ENCODE measurements at places on chromosomes 12 and 14.

- DNase-seq, result no peak
Observed at GRCh38 chr12:70449074-70449752, 83.1 kb downstream of the KCNMB4 start.

DNA sequence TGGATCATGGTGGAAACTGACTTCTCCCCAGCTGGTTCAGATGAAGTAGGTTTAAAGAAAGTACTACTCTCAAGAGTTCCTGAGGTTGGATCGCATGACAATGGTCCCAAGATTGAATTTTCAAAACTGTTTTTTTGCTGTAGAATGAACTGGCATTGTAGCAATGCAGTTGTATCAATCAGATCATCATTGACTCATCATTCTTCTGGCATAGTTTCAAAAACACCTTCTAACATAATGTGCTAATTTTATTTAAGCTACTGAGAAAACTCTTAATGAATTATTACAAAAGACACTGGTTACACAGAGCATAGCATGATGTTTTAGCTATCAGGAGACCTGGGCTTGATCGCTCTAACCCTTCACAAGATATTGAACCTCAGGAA, 384.5 kb upstream of the DCN start:
- no peak for DNase-seq

- DNase-seq, result no peak
Observed at GRCh38 chr12:14952299-14952921, 9.0 kb downstream of the ARHGDIB start.

DNA sequence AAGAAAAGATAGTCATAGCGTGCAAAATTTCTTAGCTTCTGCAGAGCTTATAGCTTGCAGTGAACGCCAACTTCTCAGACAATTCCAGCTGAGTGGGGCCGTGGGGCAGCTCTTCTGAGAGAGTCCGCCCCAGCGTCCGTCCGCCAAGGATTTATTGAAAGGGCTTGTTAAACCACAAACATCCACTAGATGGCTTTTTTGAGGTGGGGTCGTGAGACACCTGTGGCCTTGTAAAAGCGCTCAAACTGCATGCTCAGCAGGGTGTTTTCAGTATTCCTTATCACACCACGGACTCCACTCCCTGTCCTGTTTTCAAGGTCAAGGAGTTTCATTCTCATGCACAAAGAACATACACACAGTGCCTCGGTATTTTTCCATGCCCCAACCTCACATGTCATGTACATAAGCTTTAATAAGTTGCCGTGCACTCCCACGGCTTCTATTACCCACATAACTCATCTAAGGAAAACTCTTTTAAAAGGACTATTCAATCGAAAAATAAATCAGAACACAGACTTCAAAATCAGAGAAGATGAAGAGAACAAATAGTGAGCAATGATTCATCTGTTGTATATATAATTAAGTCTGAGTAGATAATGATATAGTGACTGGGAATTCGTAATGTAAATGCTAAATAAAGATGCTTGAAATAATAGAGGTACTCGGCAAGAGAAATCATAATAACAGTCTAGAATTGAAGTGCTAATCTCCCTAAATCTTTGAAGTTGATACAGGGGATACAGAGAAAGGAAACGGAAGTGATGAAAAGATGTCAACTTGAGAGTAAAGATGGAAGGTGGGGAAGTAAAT, 46.7 kb downstream of the WBP11 start:
- DNase-seq, result no peak

- DNase-seq, result no peak
Observed at GRCh38 chr12:81245458-81245857, 167.6 kb downstream of the ACSS3 start.

GRCh38 chr12:65858831-65859230, 34.5 kb downstream of the HMGA2 start:
- DNase-seq, result no peak

- DNase-seq, result no peak
Observed at GRCh38 chr12:104638218-104638850, 181.6 kb downstream of the CHST11 start.

- DNase-seq, result no peak
Observed at GRCh38 chr12:107079172-107080011, 14.0 kb downstream of the CRY1 start.

GRCh38 chr14:60865378-60866127, 115.3 kb downstream of the TRMT5 start:
- no peak for DNase-seq

DNA sequence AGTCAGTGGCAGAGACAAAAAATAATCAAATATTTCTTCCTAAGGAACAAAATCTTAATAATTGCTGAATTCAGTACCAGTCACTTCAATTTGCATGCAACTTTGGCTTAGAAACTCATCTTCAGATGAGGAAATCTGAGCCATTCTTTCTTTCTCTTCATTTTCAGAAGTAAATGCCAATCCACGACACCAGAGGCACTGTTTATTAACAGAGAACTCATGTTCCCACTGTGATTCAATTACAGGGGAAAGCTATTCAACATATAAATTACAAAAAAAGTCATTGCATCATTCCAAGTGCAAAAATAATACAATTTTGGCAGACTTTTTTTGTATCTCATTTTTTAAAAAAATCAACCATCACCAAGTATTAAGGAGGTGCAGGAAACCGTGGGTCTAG, 816.1 kb upstream of the TMEM132C start:
- no peak for DNase-seq

- no peak for DNase-seq
Observed at GRCh38 chr12:27437839-27438238, 8.7 kb upstream of the SMCO2 start.

DNA sequence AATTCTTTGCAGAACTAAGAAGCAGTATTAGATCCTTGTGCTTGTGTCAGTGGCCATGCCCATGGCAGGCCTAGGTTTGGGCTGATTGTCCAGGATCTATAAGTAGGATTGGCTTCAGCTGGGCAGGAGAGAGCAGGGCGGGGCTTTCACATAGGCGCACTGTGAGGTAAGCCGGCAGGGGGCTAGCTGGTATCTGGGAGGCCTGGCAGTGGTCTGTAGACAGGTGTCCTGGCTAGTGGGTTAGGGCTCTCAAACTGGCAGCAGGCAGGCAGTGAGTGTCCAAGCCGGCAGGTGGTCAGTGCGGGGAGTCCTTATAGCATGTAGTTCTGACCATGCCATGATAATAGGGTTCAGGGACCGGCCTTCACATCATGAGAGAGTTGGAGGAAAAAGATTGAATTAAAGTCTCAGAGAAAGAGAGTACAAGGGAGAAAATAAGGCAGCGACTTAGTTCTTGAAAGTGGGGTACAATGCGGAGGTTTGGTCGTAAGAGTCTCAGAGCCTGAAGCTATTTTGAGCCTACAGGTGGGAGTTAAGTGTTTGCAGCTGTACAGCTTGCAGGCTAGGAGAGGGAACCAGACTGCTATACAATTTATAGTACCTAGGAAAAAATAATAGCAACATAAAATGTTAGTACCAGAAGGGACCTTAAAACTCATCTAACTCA, 137.4 kb downstream of the TPH2 start:
- peak; percentile 26 for DNase-seq

DNA sequence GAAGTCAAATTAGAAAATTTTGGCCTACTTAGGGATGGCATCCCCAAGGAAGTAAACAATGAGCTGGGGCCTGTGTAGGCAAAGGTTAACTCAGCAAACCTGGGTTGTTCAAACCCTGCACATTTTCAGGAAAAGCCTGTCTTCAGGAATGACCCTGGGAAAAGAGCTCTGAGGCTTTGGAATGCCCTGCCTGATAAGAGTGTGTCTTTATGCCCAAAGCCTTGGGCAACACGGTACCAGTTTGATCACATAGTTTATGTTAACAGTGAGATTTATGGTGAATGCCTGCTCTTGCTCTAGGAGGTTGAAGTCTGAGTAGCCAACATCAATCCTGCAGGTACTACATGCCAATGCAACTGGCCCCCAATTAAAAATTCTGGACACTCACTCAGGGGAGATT, 28.2 kb upstream of the STAB2 start:
- DNase-seq, result no peak

DNA sequence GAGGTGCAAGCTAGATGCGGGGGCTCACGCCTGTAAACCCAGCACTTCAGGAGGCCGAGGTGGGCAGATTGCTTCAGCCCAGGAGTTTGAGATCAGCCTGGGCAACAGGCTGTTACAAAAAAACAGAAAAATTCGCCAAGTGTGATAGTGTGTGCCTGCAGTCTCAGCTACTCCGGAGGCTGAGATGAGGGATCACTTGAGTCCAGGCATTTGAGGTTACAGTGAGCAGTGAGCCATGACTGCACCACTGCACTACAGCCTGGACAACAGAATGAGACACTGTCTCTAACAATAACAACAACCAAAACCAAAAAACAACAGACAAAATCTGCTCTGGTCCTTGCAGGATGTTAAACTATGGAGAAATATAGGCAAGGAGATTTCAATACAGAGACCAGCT, 13.9 kb downstream of the BTBD7 start:
- DNase-seq, result no peak

GRCh38 chr12:94663702-94664101, 13.3 kb upstream of the TMCC3 start:
- DNase-seq, result no peak

DNA sequence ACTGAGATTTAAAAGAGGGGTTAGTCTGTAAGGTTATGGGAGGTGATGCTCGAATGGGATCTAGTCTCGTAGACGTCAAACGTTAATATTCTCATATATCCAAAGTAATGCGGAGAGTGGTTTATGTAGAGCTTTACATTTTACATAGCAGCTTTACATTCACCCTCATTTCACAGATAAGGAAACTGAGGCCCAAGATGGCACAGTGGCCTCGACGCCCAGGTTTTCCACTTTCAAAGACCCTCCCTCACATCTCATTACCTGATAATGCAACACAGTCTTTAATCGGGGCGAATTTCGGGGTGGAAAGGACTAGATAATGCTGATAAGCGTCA, 450 bp upstream of the TDG start:
- no peak for DNase-seq

- DNase-seq, result no peak
Observed at GRCh38 chr12:125999628-126000027, 934.4 kb downstream of the AACS start.

- no peak for DNase-seq
Observed at GRCh38 chr12:24770334-24770733, 178.6 kb downstream of the BCAT1 start.

DNA sequence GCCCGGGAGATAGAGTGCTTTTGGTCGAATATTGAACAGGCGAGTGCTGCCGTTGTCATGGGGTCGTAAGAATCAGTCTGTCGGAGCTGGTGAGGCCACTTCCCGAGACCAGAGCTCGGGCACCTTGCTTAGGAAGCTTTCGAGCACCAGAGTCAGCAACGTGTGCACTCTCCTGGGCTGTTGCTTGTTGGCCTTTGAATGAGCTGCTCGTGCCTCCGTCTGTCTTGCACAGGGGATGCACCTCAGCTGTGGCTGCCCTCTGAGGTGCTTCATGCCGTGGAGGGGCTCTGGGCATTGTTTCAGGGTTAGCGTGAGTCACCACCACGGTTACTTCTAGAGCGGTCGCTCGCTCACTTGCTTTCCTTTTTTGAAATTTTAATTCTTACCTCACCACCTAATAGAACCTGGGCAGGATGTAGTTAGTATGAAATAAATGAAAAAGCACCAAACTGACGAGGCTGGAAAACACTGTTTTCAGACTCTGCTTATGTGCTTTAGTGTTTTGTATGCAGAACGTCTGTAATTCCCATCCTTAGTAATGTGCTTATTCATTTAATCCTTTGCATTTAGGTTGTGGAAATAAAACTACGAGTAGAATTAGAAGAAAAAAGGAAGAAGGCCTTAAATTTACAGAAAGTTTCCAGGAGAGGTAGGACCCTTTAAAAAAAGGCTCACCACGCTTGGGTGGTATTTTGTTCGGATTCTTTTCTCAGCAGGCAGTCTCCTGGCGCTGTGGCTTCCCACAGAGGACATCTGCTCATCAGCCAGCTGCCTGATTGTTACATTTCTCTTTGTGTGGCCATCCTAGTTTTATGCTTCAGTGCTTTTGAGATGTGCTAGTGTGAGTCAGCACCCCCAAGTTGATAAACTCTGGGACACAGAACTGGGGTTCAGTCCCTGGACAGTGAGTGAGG, 40.6 kb downstream of the EP400 start:
- DNase-seq, result no peak

GRCh38 chr12:65156366-65156841, 13.0 kb upstream of the LEMD3 start:
- DNase-seq, result no peak

GRCh38 chr12:24780697-24781368, 168.1 kb downstream of the BCAT1 start:
- DNase-seq, result no peak

DNA sequence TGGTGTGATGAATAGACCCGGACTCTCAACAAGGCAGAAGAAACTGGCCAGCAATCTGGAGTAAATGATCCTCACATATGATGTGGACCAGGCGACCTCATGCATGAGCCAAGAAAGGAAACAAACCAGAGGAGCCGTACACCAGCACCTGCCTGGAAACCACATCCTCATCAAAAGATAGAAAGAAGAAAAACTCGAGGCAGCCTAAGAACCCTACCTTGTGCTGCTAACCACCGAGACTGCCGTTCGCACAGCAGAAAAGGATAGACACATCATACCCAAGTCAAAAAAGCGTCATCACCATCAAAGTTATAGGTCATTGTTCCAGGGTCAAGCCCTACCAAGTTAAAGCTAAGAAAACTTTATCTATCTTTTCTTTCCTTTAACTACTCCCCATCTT, 66.7 kb downstream of the RESF1 start:
- DNase-seq, result no peak

DNA sequence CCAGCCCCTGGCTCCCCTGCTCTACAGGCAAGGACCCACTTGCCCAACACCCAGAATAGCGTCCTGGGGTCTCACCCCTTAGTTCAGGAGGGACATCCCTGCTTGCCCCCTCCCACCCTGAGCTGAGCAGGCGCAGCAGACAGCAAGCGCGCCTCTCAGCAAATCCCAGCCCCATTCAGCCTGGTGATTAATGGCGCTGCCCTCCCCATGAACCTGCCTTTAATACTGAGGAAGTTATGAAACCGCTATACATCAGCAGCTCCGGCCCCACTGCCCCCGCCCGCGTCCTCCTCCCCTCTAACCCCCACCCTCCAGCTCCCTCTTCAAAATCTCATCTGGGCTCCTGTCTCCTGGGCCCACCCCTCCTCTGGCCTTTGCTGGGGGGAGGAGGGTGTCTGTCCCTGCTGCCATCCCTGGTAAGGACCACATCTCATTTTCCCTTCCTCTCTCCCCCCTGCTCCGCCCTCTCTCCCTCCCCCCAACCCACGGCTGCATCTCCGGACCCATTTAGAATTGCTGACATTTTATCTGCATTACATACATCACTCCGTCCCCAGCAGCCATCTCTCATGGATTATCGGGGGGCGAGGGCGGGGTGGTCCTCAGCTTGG, 7.1 kb upstream of the SMUG1 start:
- DNase-seq, result no peak
